ENCODE measurements at places on chromosomes 7 and 10.
A peak's percentile ranks its signal among the peaks of the same experiment; 100 is the strongest.

DNA sequence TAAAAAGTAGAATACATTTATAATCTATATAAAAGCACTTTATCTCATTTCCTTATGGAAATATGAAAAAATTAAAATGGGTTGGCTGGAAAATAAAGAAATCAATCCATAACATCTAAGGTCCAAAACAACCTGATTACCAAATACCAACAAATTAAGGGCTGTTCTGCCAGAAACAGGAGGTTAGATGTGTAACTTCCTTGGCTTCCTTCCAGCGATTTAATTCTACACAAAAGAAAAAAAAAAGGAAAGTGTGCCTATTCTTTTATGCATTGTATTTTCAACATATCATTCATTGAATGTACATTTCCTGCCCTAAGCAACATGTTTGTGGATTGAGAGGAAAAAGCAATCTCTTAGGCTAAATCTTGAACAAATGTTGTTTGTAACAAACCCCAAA, 36.2 kb upstream of the USP6NL start:
- DNase-seq, result no peak

DNA sequence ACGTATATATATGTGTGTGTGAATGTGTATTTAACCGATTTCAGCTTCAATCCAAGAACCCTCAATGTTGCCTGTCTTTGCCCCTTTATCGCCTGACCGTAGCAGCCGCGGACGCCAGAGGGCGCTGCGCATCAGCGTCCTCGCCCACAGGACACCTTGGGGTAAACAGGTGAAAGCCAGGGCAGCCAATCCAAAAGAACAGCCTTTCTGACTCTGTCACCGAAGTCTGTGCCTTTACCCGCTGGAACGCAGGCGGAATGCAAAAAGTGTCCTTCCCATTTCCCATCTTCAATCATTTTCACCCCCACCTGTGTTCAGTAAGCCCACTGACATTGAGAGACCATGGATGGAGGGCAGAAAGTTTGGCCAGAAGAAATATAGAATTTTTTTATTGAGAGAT, 3.6 kb downstream of the NXPH1 start:
- DNase-seq, result peak; percentile 13

DNA sequence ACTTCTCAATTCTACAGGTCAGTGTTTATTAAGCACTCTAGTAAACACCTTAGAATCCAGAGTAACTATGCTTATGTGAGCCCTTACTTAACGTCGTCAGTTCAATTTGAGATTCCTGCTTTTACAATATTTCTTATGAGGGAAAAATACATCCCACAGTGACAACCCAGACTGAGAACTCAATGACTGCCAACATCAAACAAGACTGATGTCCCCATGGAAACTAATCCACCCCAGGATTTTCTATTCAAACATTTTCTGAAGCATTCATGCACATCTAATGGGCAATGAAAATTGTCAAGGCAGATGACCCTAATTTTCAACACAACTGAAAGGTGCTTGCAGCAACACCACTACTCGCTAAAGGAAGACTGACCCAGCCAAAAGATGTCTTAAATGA, 67.0 kb downstream of the ATE1 start:
- DNase-seq, result no peak

DNA sequence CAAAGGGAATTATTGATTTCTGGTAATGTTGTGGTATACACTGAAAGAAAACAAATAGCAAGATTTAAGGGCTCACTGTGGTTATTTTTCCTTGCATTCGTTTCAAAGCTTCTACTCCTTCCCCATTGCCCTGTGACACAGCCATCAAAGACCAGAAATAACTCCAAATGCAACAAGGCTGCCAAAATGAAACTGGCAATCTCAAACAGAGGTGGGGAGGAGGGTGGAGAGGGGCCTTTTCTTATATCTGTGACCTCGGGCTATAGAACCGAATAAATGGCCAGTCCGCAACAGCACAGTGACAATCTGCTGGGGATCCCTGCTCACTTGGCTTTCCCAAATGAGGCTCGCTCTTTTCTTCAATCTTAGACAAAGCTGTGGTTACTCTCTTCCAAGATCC, 17.4 kb upstream of the SPOCK2 start:
- DNase-seq, result no peak

DNA sequence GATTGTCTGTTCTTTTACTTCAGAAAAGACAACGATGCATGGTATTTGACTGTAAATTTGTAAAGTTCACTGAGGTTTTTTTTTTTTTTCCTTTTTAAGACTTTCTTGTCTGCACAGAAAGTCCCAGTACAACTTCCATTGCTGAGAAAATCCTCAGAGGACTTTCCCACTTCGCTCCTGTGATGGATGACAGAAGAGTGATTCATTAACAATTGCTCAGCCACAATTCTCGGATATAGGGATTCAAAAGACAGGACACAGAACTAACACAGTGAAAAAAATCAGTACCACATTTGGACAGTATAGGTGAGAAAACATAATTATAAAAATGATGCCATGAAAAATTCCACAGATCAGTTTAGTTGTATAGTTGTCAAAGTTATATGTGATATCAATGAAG, 48.0 kb downstream of the SEC23IP start:
- no peak for DNase-seq
